ENCODE measurements at places on chromosomes 2 and 18. TPM values are rescaled to one million over a fixed set of nuclear protein-coding genes. Genes with fewer than 3 reads are reported as not detected.

DNA sequence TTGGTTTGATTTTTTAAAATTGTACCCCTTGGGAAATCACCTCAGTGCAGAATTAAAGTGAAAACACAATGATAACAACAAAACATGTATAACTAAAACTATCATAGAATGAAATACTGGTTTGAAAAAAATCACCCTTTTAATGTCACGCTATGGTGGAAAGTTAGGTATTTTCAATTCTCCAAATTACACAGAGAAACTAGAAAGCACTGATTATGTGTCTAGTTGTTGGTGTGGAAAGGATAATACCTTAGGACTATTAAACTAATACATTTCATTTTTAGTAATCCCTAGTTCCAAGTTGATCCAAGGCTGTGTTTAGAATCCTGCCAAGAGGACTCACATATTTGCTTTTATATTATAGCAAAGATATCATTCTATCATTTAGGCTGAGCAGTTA lies 71.2 kb downstream of the NUP35 start:
- no peak overlapping the region for H3K4me3 ChIP-seq
- no peak overlapping the region for H3K27ac ChIP-seq
- H3K27me3 ChIP-seq: no peaks in the 10 kb centered on the region
- H3K36me3 ChIP-seq: no peaks in the 10 kb centered on the region

GRCh38 chr2:102033031-102033749 lies 41.4 kb downstream of the IL1R2 start:
- no peaks in the 10 kb centered on the region for H3K36me3 ChIP-seq
- no peak overlapping the region for H3K4me3 ChIP-seq
- DNase-seq: no peak
- H3K27ac ChIP-seq: no peak overlapping the region
- H3K4me1 ChIP-seq: no peaks in the 10 kb centered on the region

SIX3 gene
- total RNA-seq: 28.8 TPM

GRCh38 chr18:67134911-67135310 lies 381.6 kb downstream of the DSEL start:
- H3K27me3 ChIP-seq: no peaks in the 10 kb centered on the region
- H3K4me1 ChIP-seq: peaks cover 6% of the 10 kb centered on the region
- H3K4me3 ChIP-seq: no peak overlapping the region
- H3K36me3 ChIP-seq: no peaks in the 10 kb centered on the region
- no peak overlapping the region for H3K27ac ChIP-seq

GLI2 gene
- total RNA-seq: 9.4 TPM

Measured in neural progenitor cell (in vitro differentiated cells).